ENCODE measurements at places on chromosomes 16 and 17.

DNA sequence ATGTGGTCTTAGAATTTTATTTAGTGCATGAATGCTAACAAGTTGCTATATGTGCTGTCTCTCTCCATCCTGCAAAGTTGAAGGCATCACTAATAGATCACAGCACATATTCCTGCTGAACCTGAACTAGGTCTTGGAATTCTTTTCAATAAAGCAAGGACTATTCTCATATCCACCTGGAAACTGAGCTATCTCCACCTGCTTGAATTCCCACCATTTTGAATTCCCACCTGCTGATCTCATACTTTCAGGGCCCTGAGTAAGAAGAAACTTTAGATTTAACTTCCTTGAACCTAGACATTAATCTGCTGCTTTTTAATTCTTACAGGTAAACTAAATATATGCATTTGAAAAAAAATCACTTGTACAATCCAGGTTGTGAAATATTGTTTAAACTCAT is 445.3 kb upstream of the CCL2 start:
- DNase-seq, result no peak

- DNase-seq, result no peak
Measured at GRCh38 chr17:74369221-74369620, 1.9 kb downstream of the GPR142 start.

- peak; percentile 96 for DNase-seq
Measured at GRCh38 chr17:16486373-16487250, 5.4 kb downstream of the LRRC75A start.

- DNase-seq, result no peak
Measured at GRCh38 chr16:3841729-3842508, 38.6 kb downstream of the CREBBP start.

- DNase-seq, result no peak
Measured at GRCh38 chr17:77491921-77492445, 351.2 kb downstream of the SEC14L1 start.

- no peak for DNase-seq
Measured at GRCh38 chr16:50183316-50183715, 30.2 kb downstream of the TENT4B start.

DNA sequence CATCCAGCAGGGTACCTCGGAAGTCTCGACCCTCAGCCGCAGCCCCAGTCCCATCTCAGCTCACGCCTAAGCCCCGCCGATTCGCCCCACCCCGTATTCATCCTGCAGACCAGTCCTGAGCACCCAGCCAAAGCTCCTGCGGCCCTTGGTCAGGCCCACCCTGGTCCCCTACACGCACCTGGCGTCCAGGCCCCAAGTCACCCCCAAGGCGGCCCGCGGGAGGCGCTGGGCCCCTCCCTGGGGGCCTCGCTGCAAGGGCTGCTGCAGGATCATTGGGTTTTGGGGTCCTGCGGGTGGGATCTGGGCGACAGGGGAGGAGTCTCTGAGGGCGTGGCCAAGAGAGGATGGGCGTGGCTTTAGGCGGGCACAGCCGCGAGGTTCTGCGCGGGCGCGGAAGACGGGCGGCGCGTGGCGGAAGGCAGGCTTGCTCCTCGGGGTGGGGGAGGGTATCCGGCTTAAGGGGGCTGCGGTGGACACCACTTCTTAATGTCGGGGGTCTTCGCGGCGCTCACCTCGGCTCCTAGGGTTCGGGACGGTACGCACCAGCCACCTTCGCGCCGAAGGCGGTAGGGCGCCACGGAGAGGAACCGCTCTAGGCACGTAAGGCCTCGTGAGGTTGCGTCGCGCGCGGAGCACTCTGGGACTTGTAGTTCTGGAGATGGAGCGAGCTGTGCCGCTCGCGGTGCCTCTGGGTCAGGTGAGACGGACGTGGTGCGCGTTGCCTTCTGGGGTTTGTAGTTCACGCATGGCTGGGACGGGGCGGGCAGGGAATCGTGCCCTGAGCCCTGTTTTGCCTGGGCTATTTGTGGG is at the start of the genes HCFC1R1 and THOC6:
Gene HCFC1R1 (minus strand): TSS at position 274 of the 810 bp plus-strand sequence. CDS start 1 bp downstream, at position 273.
Gene THOC6 (plus strand): TSS at position 367 of the 810 bp plus-strand sequence. CDS start 292 bp downstream, at position 659.
- peak; percentile 74 for DNase-seq

Data from NCI-H748 treated with DMSO at 0.1 percent for 48 hours (cell line).